NCI-H1930 (cell line): ENCODE measurements at places on chromosomes 6 and 20.
A peak's percentile ranks its signal among the peaks of the same experiment; 100 is the strongest.

DNA sequence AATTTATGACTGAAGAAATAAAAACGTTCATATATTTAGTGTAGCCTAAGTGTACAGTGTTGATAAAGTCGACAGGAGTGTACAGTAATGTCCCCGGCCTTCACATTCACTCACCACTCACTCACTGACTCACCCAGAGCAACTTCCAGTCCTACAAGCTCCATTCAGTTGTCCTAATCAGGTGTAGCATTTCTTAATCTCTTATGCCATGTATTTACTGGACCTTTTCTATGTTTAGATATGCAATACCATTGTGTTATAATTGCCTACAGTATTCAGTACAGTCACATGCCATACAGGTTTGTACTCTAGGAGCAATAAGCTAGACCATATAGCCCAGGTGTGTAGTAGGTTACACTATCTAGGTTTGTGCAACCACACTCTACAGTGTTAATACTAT lies 610.2 kb upstream of the NOX3 start:
- no peak for DNase-seq

- no peak for DNase-seq
These were observed 20.2 kb downstream of the HLA-DRA start for GRCh38 chr6:32459781-32460424.

DNA sequence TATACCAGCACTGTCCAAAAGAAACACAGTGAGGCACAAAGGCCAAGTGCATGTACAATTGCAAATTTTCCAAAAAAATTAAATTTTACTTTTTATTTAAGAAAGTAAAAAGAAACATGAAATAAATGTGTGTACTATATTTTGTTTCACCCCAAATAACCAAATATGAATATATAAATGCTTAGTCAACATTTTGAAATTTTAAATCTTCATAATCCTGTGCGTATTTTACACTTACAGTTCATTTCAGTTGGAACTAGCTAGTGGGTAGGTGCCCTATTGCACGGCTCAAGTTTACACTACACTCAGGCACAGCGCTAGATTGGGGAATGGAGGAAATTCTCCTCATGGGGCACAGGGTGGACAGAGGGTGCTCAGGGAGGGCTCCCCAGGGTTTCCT lies 18.0 kb upstream of the BTN3A3 start:
- no peak for DNase-seq

GRCh38 chr6:166440106-166440505 lies 57.4 kb upstream of the MPC1 start:
- DNase-seq, result no peak

DNA sequence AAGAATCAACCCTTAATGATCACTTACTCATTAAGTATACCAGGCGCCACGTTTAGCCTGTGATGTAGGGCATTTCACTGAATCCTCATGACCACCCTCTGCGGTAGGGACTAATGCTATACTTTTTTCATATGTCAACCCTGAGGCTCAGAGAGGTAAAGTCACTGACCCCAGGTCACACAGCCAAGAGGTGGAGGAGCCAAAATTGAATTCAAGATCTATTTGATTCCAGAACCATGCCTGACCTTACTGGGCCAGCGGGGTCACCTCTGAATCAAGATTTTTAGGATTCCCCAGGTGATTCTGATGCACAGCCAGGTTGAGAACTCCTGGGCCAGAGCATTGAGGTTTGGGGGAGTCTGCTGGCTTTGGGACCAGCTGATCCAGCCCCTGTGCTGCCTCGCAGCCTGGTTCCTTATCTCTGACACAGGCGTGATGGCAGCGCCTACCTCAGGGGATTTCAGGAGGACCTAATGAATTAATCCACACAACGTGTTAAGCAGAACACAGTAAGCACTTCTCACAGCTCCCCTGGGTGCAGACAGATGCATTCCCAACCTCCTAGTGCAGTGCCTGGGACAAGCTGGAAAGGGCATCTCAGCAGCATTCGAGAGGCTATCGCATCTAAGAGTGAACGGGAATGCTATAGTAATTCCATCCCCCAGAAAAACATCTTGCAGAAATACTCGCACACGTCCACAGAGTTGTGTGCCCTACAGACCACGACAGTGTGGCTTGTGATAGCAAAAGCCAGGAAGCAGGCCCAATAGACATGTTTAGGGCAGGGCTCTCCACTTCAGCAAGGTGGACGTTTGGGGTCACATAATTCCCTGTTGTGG lies 101.4 kb upstream of the PTPN1 start:
- DNase-seq, result no peak

DNA sequence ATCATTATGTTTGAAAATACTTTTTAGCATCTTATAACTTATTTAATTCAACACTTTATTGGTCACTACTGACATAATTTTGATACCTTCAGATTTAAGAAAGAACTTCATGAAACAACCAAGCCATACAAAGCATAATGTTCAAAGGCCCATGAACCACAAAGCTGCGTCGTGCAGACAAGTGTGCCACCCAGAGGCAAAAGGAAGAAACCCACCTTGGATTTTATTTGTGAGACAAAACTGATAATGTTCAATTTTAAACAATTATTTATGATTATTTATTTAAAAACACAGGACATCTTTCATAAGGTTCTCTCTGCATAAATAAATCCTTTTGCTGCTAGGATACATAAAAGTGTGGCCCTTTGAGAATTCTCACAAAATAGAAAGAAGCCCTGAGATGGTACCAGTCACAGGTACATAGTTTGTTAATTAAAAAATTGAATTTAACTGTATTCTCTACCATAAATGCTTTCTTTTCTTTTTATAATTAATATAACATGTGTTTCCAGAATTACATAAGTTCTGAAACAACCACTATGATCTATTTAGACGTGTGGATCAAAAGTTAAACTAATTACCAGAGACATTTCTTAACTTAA lies 143.7 kb downstream of the RALGAPA2 start:
- peak; percentile 51 for DNase-seq

GRCh38 chr6:154414021-154414813 lies 57.6 kb upstream of the IPCEF1 start:
- DNase-seq, result no peak

DNA sequence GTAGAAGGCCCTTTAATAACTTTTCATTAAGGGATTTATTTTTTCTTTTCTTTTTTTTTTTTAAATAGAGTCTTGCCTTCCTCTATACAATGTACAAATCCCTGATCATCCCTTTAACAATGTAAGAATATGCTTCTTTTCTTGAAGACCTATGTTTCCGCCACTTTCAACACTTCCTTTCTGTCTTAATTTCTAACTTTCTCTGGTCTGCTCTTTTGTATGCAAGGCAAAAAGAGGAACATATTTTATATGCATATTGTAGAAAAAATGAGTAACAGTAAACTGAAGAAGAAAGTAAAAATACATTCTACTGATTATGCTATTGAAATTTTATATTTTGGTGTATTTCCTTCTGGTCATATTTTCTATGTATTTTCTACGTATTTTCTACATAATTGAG lies 484.7 kb downstream of the TFAP2B start:
- no peak for DNase-seq

DNA sequence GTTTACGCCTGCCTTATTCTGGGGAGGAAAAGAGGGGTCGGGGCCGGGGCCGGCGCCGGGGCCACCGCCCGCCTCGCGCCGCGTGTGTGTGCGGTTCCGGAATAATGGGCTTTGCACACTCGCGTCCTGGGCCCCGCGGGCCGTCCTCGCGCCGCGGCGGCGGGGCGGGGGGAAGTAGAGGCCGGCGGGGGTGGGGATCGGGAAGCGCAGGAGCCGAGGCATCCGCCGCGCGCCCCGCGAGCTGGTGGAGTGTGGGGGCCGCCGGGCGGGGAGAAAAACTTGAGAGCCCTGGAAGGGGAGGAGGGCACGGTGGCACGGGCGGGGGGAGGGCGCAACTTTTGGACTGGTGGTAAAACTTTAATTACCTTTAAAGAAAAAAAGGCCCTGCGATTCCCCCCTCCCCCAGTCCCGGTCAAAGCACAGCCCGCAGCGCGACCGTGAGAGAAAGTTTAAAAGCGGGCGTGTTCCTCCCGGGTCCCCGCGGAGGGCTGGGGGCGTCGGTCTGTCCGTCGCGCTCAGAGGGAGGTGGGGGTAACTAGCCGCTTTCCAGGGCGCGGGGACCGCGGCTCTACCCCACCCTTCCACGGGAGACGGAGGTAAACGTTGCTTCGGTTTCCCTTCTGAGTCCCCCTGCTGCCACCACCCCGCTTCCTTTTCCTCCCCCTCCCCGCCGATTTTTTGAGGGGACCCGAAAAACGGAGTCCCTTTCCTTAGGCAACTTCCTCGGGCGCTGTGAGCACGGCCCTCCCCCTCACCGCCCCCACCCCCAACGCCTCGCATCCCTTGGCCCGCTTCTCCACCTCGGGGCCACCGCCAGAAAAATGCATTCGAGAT lies 1.9 kb downstream of the L3MBTL3 start:
- DNase-seq, result no peak

DNA sequence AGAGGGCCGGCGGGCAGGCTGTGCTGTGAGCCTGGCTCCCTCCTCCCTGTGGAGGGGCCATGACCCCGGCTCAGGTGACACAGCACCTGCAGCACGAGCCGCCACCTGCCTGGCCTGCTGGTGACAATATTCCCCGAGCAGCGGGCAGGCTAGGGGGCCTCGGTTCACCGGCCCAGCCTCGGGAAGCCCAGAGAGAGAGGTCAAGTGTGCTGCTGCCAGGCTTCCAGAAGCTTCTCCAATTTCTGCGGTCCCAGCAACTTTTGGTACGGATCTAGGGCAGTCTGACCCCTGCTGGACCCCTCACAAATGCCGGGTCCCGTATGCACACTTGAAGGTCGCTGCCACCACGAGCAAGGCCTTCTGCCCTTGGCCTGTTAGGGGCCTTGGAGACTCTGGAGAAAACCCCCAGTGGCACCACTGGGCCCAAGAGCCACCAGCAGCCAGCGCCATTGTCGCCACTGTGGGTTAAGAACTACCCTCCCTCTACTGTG lies 38.6 kb upstream of the NOL4L start:
- no peak for DNase-seq

DNA sequence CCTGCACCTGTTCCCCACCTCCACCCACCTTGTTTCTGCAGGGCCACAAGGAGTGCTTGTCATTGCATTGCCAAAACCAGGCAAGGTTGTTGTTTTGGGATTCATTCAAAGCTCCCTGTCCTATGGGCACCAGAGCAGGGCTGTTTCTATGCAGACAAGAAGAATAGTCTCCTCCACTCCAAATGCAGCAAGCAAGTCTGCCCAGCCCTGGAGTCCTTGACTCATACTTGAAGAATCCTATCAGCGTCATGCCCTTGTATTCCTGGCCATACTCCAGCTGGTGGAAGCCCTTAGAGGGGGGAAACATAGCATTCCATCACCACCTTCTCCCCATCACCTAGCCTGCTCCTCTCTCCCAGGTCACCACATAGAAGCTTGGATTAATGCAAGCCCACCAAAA lies 145.3 kb upstream of the ECI2 start:
- DNase-seq, result no peak

DNA sequence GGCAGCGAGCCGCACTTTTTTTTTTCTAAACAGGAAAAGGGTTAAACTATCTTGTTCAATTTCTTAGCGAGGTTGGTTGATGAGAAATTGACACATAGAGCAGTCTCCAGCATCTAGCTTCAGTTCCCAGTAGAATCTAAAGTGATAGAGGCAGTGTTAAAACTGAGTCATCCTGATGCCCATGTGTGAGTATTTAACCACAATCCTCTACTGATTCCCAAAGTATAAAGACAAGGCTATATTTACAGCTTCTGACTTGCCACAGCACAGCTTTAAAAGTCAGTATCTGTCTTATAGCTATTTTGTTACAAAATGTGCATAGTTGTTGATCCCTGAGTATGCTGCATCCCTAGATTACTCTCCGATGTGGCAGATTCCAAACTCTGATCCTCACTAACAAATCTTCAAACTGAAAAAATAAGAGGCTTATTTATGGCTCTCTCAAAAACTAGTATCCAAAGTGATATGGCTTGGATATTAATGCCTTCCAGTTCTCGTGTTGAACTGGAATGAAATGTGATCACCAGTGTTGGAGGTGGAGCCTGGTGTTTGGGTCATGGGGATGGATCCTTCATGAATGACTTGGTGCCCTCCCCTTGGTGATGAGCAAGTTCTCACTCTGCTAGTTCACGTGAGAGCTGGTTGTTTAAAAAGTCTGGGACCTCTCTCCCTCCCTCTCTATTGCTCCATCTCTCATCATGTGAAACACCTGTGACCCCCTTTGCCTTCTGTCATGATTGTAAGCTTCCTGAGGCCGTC lies 13.1 kb upstream of the POPDC3 start:
- DNase-seq, result no peak

GRCh38 chr6:148367411-148368024 lies 24.9 kb downstream of the SASH1 start:
- no peak for DNase-seq

DNA sequence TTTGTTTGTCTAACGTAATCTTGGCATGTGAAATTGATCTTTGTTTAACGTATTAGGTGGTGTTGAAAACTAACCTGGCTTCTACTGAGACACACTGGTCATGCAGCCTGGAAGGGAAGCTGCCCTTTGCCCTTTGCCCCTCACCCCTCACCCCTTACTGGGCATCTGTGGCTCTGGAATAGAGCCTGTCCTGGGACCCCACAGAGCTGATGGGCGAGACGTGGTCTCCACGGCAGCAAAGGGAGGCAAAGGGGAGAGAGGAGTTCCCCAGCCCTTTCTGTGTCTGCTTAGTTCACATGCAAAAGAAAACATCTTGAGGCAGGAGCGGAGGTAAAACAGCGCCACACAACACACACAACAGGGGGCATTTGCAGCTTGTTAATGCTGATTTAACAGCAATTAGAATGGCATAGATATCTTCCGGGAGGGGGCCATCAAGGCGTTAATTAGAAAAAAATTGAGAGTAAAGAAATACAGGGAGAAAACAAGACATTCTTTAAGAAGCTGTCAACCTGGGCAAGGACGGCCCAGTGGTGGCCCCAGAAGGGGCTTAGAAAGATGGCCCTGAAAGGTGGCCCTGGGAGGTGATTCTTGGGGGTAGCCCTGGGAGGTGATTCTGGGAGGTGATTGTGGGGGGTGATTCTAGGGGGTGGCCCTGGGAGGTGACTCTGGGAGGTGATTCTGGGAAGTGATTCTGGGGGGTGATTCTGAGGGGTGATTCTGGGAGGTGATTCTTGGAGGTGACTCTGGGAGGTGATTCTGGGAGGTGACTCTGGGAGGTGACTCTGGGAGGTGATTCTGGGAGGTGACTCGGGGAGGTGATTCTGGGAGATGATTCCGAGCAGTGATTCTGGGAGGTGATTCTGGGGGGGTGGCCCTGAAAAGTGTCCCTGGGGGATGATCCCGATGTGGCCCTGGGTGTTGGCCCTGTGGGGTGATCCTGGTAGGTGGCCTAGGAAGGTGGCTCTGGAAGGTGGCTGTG lies 44.5 kb upstream of the DACT2 start:
- DNase-seq, result no peak

GRCh38 chr6:105282631-105283585 lies 103.1 kb upstream of the POPDC3 start:
- DNase-seq, result no peak

GRCh38 chr6:7108964-7109836 lies 1.4 kb downstream of the RREB1 start:
- DNase-seq, result no peak
